LNCaP clone FGC (cell line): ENCODE measurements at places on chromosomes 2 and 18.

- DNase-seq = no peak
Observed at GRCh38 chr2:120182019-120182560, 41.1 kb downstream of the TMEM185B start.

DNA sequence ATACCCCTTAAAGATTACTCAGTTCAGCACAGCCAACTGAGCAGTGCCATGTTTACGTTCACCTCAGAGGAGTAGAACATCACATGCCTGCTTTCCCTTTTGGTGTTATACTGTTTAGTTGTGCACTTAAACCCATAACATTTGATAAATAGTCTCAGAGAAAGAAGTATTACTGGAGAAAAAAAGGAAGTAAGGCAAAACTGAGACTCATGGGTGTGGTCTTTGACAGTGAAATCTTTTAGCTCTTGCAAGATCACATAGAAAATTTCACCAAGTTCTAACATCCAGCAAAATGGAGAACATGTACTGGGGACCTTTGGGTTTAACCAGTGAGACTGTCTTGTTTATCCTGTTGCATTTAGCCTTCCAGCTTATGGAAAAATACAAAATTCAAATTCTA lies 5.6 kb downstream of the TANK start:
- no peak for DNase-seq

GRCh38 chr18:58649966-58650816 lies 21.1 kb upstream of the MALT1 start:
- DNase-seq = no peak

DNA sequence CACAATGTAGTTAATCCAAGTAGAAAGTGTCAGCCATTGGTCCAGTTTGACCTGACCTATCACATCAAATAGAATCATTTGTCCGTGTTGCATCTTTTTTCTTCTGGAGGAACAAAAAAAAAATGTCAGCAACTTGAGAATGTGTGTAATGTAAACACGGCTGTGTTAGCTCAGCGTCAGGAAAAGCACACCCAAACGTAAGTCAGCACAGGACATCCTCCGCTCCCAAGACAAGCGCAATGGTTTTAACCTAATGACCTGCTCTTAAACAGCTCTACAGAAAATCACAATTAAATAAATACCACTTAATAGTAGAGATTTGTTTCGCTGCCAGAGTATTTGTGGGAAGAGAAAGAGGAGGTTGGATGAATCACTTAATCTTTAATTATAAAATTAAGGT lies 59.4 kb downstream of the OSR1 start:
- DNase-seq = no peak

GRCh38 chr2:122707224-122707824 lies 951.9 kb downstream of the TSN start:
- DNase-seq = no peak

DNA sequence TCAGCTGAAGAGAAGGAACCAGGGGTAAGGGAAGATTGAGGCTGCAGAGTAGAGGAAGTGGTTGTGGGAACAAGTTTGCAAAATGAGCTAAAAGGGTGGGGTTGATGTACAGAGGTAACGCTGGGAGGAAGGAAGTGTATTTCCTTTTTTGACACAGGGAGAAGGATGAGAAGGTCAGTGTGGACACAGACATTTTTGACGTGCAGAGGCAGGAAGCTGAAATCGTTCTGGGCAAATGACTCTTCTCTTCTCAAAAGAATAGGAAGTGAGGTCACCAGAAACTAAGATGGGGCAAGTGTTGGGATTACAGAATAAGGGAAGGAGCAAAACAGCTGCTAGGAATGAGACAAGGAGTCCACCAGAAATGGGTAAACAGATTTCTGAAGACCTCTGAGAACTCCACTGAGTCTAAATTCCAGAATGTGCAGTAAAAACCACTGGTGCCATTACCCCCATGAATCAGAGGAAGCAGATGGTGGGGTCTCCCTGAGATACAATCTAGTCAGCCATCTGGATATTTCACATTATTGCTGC lies 20.0 kb upstream of the RNF149 start:
- no peak for DNase-seq

- no peak for DNase-seq
Observed at GRCh38 chr2:225584796-225585195, 185.3 kb downstream of the NYAP2 start.

GRCh38 chr18:45690975-45691815 lies 32.8 kb upstream of the SLC14A1 start:
- peak; percentile 46 for DNase-seq

GRCh38 chr2:26521913-26522180 lies 43.9 kb upstream of the OTOF start:
- DNase-seq = no peak

- DNase-seq = peak; percentile 68
Observed at GRCh38 chr18:37019157-37019827, 190.4 kb downstream of the KIAA1328 start.

- DNase-seq = no peak
Observed at GRCh38 chr2:31401580-31401979, 13.0 kb downstream of the XDH start.

DNA sequence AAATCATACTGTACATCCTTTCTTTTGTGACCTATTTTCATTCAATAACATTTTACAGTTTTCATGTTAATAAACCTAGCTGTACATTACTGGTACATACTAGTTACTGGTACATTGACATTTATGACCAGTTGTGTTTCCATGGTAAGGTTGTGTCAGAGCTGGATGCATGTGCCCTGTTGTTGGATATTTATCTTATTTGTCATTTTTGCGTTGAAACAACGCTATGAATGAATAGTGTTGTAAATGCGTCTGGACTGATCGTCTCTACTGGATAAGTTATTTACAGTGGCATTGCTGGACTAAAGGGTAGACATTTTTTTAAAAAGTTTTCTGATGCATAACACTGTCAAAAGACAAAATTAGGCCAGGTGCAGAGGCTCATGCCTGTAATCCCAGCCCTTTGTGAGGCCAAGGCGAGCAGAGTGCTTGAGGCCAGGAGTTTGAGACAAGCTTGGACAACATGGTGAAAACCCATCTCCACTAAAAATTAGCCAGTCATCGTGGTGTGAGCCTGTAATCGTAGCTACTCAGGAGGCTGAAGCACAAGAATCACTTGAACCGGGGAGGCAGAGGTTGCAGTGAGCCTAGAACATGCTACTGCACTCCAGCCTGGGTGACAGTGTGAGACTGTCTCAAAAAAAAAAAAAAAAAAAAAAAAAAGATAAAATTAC lies 40.2 kb downstream of the MCFD2 start:
- no peak for DNase-seq

- DNase-seq = no peak
Observed at GRCh38 chr2:196376984-196377877, 205.9 kb upstream of the STK17B start.

GRCh38 chr2:218631837-218632236 lies 24.1 kb downstream of the PLCD4 start:
- no peak for DNase-seq

DNA sequence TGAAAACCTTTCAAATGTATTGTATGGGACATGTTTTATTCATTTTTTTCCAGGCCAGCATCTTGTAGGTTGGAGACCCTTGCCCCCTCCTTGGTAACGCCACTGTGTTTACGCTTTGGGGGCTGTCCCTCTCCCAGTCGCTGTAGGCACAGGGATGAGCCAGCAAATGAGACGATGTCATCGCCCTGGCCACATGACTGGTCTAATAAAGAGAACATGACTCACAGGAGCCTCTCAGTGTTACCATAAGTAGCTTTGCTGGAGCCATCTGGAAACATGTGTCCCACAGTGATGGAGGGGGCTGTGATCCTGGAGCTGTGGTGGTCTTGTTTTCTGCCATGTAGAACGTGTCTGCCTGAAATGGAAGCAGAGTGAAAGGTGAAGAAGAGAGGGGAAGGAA lies 78.9 kb downstream of the CD8B2 start:
- no peak for DNase-seq

GRCh38 chr2:46510598-46511177 lies 31.3 kb downstream of the TMEM247 start:
- DNase-seq = no peak

DNA sequence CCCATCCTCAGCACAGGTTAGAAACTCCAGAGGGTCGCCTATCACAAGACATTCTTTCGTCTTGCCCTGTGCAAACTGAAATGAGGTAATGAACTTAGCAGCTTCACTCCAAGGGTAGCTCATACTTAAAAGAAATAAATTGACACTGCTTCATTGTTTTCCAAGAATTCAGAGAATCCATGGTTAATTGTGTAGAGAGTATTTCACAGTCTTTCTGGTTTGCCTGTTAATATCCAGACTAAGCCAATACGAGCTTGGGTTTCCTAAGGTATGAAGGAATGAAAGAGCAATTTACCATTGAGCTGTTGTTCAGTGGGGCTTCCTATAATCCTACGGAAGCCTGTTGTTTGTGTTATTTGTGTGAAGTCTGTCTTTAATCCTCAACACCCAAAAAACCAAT lies 58.7 kb downstream of the FAM124B start:
- no peak for DNase-seq

- DNase-seq = no peak
Observed at GRCh38 chr2:191125646-191126045, 25.1 kb downstream of the STAT4 start.

DNA sequence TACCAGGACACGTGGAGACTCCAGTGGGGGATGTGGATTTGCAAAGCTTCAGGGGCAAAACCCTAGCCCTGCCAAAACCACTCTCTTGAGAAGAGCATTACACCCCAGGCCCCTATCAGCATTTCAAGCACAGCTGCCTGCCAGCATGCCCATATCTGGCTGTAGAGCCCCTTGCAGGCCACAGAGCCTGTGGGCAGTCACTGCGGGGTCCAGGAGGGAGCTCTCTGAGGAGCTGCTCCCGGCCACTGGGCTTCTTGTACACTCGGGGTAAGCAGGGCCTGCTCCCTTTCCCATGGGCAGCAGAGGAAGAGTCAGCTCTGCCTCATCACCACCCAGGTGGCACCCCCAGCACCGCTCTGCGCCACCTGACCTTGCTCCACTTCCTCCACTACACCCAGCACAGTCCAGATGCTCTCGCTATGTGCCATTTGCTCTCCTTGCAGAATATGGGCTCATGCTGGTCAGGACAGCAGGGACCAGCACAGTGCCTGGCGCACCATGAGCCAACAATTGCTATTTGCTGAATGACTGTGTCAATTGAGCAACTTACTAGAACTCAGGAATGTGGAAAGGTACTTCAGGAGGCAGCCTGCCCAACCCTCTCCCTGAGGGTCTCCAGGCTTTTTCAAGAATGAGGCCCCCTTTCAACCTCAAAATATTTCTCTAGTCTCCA lies 7.4 kb downstream of the CHST10 start:
- no peak for DNase-seq

- no peak for DNase-seq
Observed at GRCh38 chr2:83435989-83436388, 1023.1 kb downstream of the SUCLG1 start.

DNA sequence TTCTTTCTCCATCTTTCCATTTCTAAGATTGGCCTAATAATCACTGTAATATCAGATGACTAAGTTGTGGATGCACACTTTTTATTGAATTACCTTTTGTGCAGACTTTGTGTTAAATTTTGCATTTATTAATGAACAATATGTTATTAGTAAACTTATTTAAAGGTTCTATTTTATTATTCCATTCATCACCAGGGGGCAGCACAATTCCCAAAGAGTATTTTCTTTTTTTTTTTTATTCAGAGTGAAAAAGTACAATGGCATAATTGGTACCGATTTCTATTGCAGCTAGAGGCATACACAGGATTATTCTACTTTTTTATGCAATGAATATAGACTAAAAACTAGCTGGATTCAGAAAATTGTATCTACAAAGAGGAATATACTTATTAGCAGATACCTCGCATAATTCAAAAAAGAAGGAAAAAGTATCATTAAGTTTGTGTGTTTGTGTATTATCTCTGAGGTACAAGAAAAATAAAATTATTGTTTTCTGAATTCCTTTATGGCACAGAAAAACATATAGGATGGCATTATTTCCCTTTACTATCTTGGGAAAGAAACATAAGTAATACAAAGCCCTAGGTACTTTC lies 390.6 kb downstream of the ERBB4 start:
- DNase-seq = no peak

- DNase-seq = no peak
Observed at GRCh38 chr2:208643145-208643544, 236.6 kb downstream of the PTH2R start.

DNA sequence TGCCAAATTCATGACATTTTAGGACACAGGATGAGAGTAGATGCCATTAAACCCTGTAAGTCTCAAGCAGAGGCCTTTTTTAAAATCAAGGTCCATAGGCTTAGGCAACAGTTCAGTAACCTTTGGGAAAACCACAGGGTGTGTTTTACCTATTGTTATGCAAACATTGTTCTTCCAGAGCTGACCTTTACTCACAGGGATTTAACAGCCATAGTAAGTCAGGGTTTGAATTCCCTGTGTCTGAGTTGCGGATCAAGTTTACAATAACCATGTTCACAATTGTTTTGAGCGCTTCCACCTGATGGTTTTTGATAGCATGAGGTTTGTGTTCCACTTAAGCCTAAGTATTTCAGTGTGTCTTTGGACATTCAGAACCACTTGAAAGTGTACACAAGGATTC lies 160.1 kb upstream of the BOD1L2 start:
- DNase-seq = no peak

GRCh38 chr18:35267161-35267651 lies 22.8 kb downstream of the ZSCAN30 start:
- DNase-seq = no peak

GRCh38 chr2:41759880-41760279 lies 287.9 kb upstream of the PKDCC start:
- no peak for DNase-seq

- DNase-seq = no peak
Observed at GRCh38 chr2:10906926-10907625, 4.7 kb upstream of the KCNF1 start.

GRCh38 chr18:52588931-52589330 lies 248.9 kb downstream of the DCC start:
- DNase-seq = no peak

DNA sequence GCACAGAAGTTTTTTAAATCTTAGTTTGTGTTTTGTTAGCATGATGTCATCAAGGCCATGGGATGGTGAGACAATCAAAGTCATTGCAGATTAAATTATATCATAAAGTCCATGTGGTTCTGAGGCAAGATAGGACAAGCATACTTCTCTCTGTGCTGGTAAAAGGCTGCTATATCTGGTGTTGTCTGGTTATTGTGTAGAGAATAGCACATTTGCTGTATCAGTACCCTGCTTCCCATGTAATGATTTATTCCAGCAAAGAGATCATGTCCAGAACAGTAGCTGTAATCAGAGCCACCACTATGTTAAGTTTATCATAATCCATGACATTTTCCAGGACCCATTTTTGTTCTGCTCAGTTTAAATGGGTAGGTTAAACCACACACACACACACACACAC lies 123.0 kb downstream of the TTC27 start:
- DNase-seq = no peak

- no peak for DNase-seq
Observed at GRCh38 chr2:202918860-202919259, 6.8 kb downstream of the CARF start.

DNA sequence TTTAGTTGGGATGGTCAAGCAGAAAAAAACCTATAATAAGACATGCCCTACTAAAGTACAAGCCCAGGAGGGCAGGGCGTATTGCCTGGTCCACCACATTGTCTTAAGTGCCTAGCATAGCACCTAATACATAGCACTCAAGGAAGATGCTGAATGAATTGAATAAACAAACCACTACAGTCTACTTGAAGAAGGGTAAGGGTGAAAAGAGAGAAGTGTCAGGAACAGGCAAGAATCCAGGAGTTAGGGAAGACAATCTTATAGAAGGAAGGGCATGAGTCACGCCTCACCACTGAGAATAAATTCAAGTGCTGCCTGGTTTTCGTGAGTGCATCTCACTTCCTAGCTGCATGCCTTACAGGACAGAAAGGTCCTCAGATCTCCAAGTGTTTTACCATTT lies 13.9 kb downstream of the SLC19A3 start:
- no peak for DNase-seq
